ENCODE measurements at places on chromosomes 5 and 9.

DNA sequence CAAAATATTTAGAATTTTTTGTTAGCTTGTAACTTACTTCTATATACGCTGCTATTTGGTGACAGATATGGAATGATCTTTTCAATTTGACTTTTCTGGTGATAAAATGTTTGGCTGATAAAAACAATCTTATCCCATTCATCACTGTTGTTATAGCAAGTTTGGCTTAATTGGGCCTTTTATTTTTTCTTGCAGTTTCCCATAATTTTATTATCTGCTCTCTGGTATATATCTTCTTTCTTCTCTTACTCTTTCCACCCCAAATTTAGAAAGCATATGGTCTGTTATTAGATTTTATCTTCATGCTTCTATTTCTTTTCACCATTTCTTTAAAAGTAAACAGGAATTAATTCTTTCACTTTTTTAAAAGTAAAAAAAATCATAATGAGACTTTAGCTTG is 474.4 kb downstream of the TLE1 start:
- no peak for DNase-seq

DNA sequence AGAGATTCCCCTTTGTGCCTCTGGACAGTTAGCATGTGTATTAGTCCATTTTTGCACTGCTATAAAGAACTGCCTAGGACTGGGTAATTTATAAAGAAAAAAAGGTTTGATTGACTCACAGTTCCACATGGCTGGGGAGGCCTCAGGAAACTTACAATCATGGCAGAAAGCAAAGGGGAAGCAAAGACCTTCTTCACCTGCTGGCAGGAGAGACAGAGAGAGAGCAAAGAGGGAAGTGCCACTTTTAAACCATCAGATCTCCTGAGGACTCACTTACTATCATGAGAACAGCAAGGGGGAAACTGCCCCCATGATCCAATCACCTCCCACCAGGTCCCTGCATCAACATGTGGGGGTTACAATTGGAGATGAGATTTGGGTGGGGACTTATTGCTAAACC is 6.0 kb downstream of the CFAP90 start:
- no peak for DNase-seq

DNA sequence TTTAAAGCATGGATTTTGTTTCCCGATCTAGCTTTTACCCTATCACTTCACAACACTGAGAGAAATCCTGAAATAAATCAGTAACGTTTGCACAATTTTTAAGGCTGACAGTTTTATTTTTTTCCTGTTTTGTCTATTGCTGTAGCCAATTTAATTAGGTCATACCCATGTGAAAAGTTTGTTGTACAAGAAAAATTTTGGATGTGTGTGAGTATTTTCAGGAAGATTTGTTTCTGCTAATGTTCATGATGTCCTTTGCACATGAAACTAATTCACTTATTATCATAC is 237.8 kb downstream of the ARRDC3 start:
- DNase-seq, result no peak

- no peak for DNase-seq
These were observed 40.4 kb downstream of the LPAR1 start for GRCh38 chr9:110997847-110998246.

DNA sequence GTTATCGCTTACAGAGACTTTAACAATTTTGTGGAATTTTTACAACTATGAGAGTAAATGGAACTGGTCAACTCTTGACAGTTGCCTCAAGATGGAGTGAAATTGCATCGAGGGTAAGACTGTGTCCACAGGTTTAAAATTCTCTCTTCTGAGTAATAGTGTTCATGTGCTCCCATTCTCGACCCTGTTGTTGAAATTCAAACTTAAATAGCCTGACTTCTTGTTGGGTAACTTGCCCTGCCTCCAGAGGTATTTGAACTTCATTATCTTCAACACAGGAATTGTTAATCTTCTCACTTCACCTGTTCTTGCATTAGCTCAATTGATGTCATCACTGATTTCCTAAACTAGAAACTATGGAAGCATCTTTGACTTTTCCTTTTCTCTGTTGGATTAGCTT is 77.5 kb downstream of the PIP5K1B start:
- DNase-seq, result no peak

- no peak for DNase-seq
These were observed 113.6 kb downstream of the GNA14 start for GRCh38 chr9:77534376-77535057.

DNA sequence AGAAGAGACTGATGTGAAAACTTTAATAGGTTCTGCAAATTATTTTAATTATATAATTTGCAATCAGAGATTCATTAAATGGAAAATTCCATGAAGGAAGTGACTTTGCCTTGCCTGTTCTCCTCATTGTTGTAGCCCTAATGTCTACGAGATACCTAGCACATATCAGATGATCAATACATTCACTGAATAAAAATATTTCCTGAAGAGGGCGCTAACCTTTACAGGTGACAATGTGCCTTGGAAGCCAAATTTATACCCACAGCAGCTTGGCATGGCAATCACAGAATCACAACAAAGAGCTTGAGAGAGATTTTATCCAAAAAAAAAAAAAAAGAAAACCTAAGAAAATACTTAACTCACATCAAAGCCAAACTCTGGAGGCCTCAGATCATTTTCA is 17.4 kb downstream of the HAUS6 start:
- DNase-seq, result no peak

DNA sequence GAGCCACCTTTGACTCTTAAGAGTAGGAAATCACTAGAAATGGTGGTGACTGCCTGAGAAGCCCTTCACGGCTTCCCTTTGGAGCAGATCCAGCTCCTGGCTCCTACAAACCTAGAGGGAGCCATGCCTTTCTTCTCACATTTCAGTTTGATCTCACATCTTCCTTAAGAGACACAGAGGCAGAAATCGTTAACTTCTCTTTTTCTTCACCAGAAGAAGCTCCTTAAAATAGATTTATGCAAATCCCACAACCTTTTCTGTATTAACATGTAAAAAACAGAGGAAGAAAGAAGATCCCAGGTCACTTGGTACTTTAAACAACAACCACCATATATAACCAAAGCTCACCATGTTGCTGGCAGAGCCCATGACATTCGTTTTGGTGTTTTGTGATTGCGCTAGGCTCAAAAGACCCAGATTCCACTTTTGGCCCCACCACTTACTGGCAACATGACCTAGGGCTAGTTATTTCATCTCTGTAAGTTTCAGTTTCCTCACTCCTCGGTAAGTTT is 29.6 kb downstream of the PAX5 start:
- no peak for DNase-seq

GRCh38 chr9:33946779-33947535 is 101.7 kb downstream of the UBAP2 start:
- DNase-seq, result no peak

- DNase-seq, result no peak
These were observed 116.7 kb downstream of the NR6A1 start for GRCh38 chr9:124654431-124654830.

GRCh38 chr5:173279166-173279565 is 44.2 kb upstream of the NKX2-5 start:
- DNase-seq, result no peak

DNA sequence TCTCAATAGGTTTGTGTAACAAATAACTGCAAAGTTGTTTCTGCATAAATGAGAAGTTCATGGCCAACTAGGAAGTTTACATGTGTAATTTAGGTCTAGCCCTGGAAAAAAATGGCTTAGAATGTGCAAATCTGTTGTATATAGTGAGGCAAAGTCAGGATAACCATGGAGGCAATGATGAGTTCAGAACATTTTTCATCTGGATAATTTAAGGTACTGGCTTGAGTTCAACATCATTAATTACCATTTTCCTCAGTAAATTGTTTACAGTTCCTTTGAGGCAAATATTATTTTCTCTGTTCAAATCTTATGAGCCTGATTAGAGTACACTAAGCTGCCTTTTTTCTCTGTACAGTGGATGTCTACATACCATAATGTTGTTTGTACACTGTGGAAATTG is 1259.0 kb upstream of the NUDT12 start:
- DNase-seq, result no peak

DNA sequence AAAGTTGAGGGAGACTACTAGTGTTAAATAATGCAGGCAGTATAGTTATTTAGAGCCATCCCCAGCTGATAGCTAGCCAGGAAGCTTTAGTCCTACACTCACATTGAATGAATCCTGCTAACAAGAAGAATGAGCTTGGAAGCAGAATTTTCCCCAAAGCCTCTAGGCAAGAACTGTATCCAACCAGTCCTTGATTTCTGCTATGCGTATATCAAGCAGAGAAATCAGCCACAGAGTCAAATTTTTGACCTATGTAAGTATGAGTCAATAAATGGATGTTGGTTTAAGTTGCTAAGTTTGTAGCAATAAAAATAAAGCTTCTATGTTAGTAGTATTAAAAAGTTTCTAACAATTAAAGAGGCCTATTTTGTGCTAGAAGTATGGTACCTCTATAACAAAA is 672.1 kb upstream of the CHD1 start:
- no peak for DNase-seq

GRCh38 chr5:41527201-41527779 is 16.9 kb upstream of the PLCXD3 start:
- no peak for DNase-seq

DNA sequence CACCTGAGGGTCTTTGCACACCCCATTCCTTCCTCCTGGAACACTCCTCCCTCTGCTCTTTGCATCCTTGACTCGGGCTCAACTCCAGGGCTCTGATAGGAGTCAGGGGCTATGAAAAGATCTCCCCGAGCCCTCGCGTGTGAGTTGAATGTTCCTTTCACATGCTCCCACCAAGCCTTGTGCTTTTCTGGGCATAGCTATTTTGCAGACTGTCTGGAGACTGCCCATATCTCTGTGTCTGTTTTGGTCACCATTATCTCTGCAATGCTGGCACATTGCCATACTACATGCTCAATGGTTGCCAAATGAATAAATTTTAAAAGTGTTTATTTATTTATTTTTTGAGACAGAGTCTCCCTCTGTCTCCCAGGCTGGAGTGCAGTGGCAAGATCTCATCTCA is 56.9 kb upstream of the PLPP1 start:
- no peak for DNase-seq

DNA sequence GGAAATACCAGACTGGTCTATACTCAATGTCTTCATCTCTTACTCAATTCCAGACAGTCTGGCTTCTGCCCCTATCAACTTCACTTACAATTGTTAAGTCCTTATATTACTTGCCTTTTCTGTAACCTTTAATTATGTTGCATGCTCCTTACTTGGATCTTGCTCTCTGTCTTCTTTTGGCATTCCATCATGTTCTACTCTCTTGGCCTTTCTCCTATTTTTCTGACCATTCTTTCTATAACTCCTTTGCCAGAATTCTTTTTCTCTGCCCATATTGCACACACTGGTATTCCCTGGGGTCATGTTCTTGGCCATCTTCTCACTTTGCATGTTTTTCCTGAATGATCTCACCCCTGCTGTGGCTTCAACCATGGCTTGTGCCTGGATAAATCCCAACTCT is 209.8 kb upstream of the ZNF462 start:
- DNase-seq, result no peak

- DNase-seq, result no peak
These were observed 29.1 kb downstream of the SNCAIP start for GRCh38 chr5:122341087-122341486.

DNA sequence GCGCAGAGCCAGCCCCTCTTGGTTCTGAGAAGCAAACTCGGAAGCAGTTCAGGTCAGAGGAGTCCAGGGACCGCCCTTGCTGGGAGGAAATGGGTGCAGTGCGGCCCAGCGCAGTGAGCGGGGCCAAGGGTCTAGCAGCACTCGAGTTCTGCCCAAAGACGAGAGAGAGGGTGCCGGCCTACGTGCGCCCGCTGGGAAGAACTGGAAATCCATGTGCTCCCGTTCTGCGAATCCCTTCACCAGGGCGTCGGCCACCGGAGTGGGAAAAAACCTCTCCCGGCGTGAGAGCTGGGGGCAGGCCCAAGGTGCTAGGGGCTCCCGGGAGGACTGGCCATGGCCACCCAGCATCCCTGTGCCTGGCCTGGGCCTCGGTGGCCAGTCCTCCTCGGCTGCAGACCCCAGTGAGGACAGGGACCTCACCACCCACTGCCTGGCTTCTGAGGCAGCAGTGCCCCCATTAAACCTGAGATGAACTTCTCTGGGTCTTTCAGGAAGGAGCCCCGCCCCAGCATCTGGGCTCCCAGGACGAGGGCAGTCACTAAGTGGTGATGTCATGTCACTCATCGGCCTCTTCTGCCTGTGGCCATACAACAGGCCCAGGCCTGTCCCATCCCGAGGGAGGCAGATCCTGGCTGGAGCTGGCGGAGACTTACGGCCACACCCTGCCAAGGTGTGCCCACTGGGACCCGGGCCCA is 10.6 kb downstream of the TMEM250 start:
- no peak for DNase-seq

Data from activated T-helper 1 cell treated with anti-CD3 and anti-CD28 coated beads, Interleukin-12 subunit alpha, Interleukin-12 subunit beta, Interleukin-2, Interleukin-4 antibody, amounts not matched to agents 30 ng/mL and 10 ng/mL and 1 ng/mL, durations not matched to agents 14 hours and 24 hours and 36 hours (primary cell).